ENCODE measurements at places on chromosomes 2 and 18.

- no peak for DNase-seq
These were observed 167.4 kb downstream of the NCK2 start for GRCh38 chr2:105912081-105912480.

GRCh38 chr2:151056870-151057269, 204.8 kb downstream of the RBM43 start:
- DNase-seq: no peak

DNA sequence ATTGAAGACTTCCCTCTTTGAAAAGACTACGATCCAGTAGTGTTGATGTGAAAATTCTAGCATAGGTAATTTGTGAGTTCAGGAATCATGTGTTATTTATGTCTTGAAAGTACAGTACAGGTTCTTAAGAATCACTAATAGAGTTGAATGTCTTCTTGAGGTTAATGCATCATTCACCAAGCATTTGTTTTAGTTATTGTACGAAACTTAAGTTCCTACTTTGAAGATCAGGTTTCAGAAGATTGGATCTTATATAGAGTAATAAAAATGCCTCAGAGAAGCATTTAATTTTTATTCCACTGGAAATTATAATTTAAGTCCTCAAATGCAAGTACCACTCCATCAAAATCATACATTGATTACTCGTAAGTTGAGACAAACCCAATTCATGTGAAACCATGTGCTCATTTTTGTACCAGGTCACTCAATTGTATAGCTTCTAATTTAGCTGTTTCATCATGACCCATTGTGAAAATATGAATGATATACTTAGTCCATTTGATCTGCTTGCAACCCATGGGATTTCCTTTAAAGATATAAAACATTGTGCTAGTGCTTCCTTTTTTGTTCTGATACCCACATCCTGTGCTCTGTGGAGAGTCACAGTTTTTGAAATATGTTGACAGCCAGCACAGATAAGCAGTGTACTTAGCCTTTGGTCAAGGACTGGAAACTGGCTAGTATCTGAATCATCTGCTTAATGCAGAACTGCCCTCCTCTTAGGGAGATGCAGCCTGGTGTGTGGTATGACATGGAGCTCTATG, 22.5 kb upstream of the RAB27B start:
- peak; percentile 94 for DNase-seq

GRCh38 chr2:44778221-44778654, 163.3 kb upstream of the SIX3 start:
- no peak for DNase-seq

DNA sequence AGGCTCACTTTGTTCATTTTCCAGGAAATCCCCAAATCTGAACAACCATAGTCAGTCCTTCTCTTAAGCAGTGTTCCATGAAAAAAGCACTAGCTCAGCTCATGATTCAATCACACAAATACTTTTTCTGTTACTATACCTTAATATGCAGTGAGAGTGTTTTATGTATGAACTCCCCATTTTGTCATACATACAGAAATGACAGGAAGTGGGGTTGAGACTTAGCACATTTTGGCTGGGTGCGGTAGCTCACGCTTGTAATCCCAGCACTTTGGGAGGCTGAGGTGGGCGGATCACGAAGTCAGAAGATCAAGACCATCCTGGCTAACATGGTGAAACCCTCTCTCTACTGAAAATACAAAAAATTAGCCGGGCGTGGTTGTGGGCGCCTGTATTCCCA, 55.2 kb upstream of the DTNB start:
- DNase-seq: no peak

DNA sequence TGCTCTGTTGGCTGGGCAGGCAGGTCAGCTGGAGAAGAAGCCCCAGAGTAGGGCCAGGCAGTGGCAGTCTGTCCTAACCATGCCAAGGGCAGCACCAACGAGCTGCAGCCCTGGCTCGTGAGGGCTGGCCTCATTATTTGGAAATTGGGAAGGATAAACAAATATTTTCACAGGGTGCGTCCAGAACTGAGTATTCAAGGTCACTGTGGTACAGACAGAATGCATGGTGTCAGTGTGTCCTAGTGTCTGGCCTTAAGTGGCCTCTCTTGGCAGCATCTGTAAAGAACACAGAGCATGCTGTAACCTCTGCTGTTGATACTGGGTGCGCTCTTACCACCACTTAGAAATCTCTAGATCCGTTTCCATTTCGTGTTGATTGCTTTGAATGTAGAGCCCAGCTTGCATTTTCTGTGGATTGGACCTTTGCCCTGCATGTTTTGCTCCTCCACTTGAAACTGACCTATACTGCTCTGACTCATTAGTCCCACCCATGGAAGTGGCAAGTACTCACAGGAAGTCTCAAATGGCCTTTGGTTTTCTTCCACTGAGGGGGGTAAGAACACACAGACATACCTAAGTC, 88.2 kb downstream of the GREB1L start:
- DNase-seq: no peak

DNA sequence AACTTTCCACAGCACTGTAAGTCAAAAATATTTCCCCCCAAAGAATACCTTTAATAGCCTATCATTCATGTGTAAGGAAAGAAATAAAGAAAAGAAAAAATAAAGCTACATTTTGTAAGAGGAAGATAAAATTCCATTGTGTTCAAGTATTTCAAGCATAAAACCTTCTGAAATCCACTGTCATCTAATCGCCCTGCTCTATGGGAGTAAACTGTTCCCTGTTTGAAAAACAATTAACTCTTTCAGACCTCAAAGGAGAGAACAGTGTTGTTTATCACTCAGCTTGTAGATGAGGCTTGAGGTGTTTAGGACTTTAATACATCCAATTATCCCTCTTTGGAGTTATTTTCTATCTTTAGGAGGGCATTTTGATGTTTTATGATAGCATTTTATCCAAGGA, 112.2 kb upstream of the REG3G start:
- no peak for DNase-seq

DNA sequence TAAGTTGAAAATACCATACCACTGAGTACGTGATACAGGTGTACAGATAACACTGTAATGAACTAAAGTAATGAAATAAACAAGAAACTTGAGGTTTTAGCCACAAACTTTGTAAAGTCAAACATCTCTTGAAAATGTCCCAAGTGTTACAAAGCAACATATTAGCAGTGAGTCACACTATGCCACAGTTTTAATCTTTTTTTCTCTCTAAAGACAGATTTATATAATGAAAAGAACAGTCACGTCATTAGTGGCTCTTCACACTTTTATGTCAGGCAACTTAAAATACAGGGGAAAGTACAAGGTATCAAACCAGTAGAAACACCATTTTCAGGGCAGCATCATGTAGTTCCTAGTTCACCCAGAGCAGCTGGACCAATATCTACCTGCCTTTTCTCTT, 42.1 kb downstream of the RAPH1 start:
- DNase-seq: no peak

- no peak for DNase-seq
These were observed 144.8 kb upstream of the GPC1 start for GRCh38 chr2:240290432-240291336.

- no peak for DNase-seq
These were observed 680 bp downstream of the ATP5F1A start for GRCh38 chr18:46097431-46097800.

- no peak for DNase-seq
These were observed 90.5 kb downstream of the TMEM18 start for GRCh38 chr2:586641-587076.

DNA sequence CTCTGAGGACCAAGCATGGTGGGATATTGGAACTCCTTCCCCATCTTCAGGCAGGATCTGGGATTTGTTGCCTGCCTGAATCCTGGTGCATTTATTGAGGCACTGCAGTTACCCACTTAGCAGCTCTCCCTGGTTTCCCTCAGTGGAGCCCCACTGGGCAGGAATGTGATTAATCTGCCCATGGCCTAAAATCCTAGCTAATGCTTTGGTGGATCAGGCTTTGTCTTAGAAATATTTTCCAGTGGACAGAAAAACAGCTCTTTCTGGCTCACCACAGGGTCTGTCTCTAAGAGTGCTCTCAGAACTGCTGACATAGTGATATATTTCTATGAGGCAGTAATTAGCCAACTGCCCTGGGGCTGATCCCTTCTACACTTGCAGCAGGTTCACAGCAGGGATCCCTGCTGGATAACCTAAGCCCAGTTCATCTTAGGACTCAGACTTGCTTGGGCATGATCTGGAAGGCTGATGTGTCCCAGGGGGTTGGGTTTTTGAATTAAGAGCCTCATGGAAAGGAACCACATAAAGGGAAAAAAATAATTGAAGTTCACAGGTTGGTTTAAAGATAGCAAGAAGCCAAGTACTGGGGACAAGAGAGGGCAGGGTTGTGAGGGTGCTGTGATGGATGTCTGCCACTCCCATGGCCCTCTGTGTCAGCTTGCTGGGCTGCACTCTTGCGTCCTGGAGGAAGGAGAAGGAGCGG, 44.3 kb upstream of the ZDBF2 start:
- DNase-seq: no peak

DNA sequence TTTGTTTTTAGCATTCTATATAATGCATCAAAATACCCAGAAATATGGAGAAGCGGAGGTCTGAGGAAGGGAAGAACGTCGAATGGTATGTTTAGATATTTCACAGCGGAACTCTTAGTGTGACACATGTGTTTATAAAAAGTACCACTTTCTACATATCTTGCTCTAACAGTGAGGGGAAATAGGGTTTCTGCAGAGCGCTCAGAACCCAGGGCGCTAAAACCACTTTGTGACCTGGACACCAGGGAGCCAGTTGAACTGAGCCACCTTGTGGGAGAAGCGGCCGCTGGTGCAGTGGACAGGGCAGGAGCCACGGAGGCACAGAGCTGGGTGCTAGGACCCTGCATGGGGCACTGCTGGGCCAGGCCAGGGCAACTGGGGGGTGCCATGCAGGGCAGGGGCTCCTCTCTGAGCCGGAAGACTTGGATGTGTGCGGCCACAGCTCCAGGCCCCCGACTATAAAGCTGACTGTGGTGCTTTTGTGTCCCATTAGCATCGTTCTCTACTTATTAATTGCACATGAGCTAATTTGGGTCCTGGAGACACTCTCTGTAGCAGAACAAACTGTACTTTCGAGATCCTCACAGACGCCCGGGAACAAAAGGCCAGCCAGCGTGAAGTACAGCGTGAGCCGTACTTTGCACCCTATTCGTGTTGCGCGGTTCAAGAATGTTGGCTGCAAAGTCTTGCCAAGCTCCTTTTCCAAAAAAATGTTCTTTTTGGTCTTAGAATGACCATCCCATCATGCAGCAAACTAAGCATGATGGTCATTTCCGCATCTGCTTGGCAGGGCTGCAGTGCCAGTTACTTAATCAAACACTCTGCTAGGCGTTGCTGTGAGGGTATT, 151.9 kb upstream of the ALKAL2 start:
- DNase-seq: no peak

DNA sequence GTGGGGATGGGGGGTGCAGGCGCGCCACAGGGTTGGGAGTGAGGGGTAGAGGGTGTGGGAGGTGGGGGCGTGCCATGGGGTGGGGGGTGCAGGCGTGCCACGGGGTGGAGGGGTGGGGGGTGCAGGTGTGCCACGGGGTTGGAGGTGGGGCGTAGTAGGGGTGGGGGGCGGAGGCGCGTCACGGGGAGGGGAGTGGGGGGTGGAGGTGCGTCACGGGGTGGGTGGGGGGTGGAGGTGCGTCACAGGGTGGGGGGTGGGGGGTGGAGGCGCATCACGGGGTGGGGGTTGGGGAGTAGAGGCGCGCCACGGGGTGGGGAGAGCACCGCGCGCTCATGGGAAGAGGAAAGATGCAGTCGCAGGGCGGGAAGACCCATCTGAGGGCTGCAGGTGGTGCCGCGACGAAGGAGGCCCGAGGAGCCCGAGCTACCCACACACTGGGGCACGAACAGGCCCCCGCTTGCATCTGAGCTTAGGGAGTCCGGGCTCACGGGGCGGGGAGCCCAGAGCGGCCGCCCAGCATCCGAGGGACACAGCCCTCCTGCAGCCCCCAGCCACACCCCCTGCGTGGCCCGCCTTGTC, 37.5 kb downstream of the SNED1 start:
- DNase-seq: no peak

- DNase-seq: no peak
These were observed 301.4 kb upstream of the TNP1 start for GRCh38 chr2:217160978-217161973.

DNA sequence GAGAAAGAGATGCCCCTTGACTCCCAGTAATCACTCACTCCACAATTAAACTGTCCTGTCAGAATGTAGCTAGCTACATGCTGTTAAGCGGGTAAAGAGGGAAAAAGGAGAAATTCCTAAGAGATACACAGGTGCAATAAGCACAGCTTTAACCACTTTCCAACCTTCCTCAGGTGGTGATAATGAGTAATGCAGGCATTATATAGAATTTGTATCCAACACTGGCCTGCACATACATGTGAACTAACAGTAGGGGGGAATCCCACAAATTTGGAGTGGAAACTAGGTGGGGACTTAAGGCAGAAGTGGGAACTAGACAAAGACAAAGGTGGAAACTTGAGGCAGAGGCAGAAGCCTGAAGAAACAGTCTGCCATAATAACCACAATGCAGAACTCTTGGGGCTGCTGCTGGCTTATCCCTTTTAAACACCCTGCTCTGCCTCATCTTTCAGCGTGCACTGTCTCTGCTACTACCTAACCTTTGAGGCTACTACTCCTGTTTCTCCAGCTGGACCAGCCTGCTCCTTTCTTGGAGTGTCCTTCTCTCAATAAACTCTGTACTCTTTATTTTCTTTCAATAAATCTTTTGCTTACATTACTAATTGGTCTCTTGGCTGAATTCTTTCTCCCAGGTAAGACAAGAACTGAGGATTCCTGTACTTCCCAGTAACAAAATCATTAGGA, 259.7 kb downstream of the PDE11A start:
- DNase-seq: no peak

- no peak for DNase-seq
These were observed 34.7 kb downstream of the PIEZO2 start for GRCh38 chr18:11114653-11115052.

GRCh38 chr2:108536133-108536780, 2.0 kb downstream of the LIMS1 start:
- DNase-seq: no peak

GRCh38 chr2:174334781-174335251, at the start of gene SP9:
TSS of gene SP9 (plus strand) at chr2:174334954. CDS start at chr2:174335093, 139 bp downstream.
- no peak for DNase-seq

Data from bone marrow (tissue), 2 donors.